GM23248 (cell line): ENCODE measurements at places on chromosomes 13 and 19. TPM values are rescaled to one million over a fixed set of nuclear protein-coding genes. Genes with fewer than 3 reads are reported as not detected.

GRCh38 chr19:19049406-19049805 is 14.4 kb upstream of the SLC25A42 start:
- H3K27me3 ChIP-seq = no peaks in the 10 kb centered on the region
- no peak overlapping the region for H3K4me3 ChIP-seq
- H3K36me3 ChIP-seq = no peaks in the 10 kb centered on the region
- peak; percentile 18 for DNase-seq

CIC gene
- total RNA-seq = 17.5 and 22.3 TPM in 2 replicates

- H3K27me3 ChIP-seq = no peaks in the 10 kb centered on the region
- no peak for DNase-seq
- no peaks in the 10 kb centered on the region for H3K4me1 ChIP-seq
Measured at GRCh38 chr13:34696296-34696695, 245.8 kb upstream of the NBEA start.

GRCh38 chr13:33496336-33496735 is 210.8 kb upstream of the STARD13 start:
- no peaks in the 10 kb centered on the region for H3K36me3 ChIP-seq
- H3K27ac ChIP-seq = no peak overlapping the region
- peaks cover 19% of the 10 kb centered on the region for H3K4me1 ChIP-seq
- no peak overlapping the region for H3K4me3 ChIP-seq
- DNase-seq = no peak

GAMT gene
- total RNA-seq = 39.8 and 43.7 TPM in 2 replicates

DNA sequence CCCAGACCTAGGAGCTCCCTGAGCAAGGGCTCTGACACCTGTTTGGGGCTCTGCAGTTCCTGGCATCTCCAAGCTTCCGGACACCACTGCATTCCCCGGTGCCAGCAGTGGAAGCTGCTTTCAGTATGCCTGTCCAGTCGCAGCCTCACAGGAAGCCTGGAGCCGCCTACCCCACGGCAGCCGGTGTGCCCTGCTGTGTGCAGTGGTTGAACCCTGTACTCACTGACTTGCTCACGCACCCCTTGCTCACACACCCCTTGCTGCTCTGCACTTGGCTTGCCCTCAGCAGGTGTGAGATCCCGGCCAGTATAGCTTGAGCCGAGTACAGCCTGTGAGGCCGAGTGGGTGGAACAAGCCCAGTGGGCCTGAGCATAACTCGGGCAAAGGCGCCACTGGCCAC is 70.3 kb downstream of the PIBF1 start:
- peaks cover 16% of the 10 kb centered on the region for H3K36me3 ChIP-seq
- H3K4me1 ChIP-seq = peaks cover 9% of the 10 kb centered on the region; the same call in 1 of the 2 replicates
- H3K27ac ChIP-seq = no peak overlapping the region
- no peak for DNase-seq
- H3K27me3 ChIP-seq = no peaks in the 10 kb centered on the region
- H3K4me3 ChIP-seq = no peak overlapping the region

DNA sequence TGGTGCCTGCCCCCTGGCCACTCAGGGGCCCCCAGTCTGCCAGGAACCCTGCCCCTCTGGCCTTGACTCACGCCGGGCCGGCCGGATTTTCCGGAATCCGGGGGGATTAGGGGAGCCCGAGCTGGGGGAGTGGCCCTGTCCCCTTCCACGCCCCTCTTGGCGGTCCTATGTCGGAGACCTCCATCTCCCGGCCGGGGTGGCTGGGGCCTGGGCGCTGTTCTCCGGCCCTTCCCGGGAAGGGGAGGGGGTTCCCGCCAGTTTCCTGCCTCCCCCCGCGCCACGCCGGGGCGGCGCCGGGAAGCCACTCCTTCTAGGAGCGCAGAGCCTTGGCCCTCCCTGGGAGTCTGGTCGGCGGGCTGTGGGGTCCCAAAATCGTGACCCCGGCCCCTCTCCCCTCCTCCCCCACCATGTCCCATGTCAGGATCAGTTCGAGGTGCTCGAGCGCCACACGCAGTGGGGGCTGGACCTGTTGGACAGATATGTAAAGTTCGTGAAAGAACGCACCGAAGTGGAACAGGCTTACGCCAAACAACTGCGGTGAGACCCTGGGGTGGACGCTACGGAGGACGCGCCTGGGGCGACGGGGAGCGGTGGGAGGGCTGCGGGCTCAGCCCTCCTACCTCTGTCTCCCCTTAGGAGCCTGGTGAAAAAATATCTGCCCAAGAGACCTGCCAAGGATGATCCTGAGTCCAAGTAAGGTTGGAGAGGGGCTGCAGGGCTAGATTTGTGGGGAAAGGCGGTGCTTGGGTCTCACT is 1.3 kb downstream of the TRIP10 start:
- peak; percentile 51 for DNase-seq
- H3K27me3 ChIP-seq = no peaks in the 10 kb centered on the region
- H3K36me3 ChIP-seq = 0 out of 2 replicates have a peak, but pooled peaks cover 3% of the 10 kb centered on the region
- H3K4me1 ChIP-seq = peaks cover 42% of the 10 kb centered on the region
- peak overlapping the region; percentile 46 for H3K27ac ChIP-seq

GRCh38 chr13:87709947-87710346 is 38.8 kb downstream of the SLITRK5 start:
- H3K4me3 ChIP-seq = no peak overlapping the region
- no peaks in the 10 kb centered on the region for H3K4me1 ChIP-seq
- no peaks in the 10 kb centered on the region for H3K36me3 ChIP-seq
- no peak for DNase-seq

DNA sequence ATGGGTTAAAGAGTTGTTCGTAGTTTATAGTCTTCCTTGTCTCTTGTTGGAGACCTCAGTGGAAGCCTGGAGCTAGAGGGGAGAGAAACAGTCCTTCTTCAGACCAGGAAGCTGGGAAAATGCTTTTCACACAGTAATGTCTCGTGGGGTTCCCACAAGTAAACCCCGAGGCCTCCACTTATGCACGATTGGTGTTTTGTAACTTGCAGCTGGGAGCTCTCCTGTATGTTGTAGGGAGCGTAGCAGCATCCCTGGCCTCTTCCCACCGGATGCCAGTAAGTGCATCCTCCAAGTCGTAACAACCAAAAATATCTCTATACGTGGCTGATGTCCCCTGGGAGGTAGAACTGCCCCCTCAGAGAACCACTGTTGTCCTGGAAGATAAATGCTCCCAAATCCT is 3.5 kb downstream of the CHAF1A start:
- no peaks in the 10 kb centered on the region for H3K36me3 ChIP-seq
- H3K27ac ChIP-seq = no peak overlapping the region
- no peak for DNase-seq
- H3K4me1 ChIP-seq = peaks cover 21% of the 10 kb centered on the region

DNA sequence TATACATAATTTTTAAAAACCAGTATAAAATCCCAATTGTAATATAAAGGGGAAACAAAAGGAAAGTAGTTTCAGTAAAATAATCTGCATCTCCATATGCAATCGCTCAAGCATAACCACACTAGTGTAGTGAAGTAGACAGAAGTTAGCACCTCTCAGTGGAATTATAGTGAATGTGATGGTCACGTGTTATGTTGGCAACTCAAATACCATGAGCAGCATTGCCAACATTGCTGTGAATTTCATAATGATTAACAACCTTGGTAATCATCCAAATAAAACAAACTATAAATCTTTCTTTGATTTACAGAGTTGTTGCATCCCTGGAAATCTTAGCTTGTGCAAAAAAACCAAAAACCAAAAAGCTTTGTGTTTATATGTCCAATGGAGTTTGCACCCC is 77.3 kb upstream of the SIAH3 start:
- no peak for DNase-seq
- H3K4me3 ChIP-seq = no peak overlapping the region

GRCh38 chr19:17626456-17627015 is 61.6 kb downstream of the UNC13A start:
- no peaks in the 10 kb centered on the region for H3K27me3 ChIP-seq
- no peaks in the 10 kb centered on the region for H3K4me1 ChIP-seq
- DNase-seq = no peak
- H3K4me3 ChIP-seq = no peak overlapping the region
- H3K36me3 ChIP-seq = no peaks in the 10 kb centered on the region
- no peak overlapping the region for H3K27ac ChIP-seq
